Spinal cord (tissue), 10 donors: ENCODE measurements at places on chromosomes 13 and 19. TPM values are rescaled to one million over a fixed set of nuclear protein-coding genes. Genes with fewer than 3 reads are reported as not detected.
A peak's percentile ranks its signal among the peaks of the same experiment; 100 is the strongest.

GRCh38 chr13:95898256-95898655 is 154.9 kb downstream of the UGGT2 start:
- no peak overlapping the region for H3K27ac ChIP-seq
- H3K36me3 ChIP-seq = no peaks in the 10 kb centered on the region
- no peaks in the 10 kb centered on the region for H3K27me3 ChIP-seq
- no peak for DNase-seq

GRCh38 chr19:1817553-1818179 is 5.6 kb upstream of the ATP8B3 start:
- H3K27ac ChIP-seq = no peak overlapping the region
- DNase-seq = no peak

GRCh38 chr19:47274891-47275761 is 441 bp downstream of the INAFM1 start:
- peak overlapping the region; percentile 39 for H3K4me3 ChIP-seq
- no peak overlapping the region for H3K27ac ChIP-seq
- H3K27me3 ChIP-seq = no peaks in the 10 kb centered on the region
- no peak for DNase-seq
- H3K4me1 ChIP-seq = peaks cover 40% of the 10 kb centered on the region
- H3K36me3 ChIP-seq = peaks cover 26% of the 10 kb centered on the region

DNA sequence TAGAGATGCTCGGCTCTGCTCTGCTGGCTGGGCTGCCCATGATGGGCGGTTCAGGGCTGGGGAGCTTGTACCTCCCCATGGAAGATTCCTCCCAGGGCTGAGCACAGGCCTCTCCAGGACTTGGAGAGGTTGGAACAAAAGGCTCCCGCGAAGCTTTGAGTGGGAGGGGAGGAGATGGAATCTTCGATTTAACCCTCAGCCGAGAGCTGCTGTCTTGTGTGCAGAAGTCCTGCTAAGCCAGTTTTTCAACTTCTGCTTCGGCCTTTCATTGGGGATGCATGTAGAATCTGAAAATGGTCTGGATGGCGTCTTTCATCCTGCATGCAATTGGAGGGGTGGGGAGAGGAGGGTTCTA is 163.3 kb downstream of the KDM4B start:
- H3K27me3 ChIP-seq = no peaks in the 10 kb centered on the region
- H3K36me3 ChIP-seq = peaks cover 95% of the 10 kb centered on the region
- H3K4me1 ChIP-seq = peaks cover 62% of the 10 kb centered on the region
- H3K27ac ChIP-seq = no peak overlapping the region

- no peak overlapping the region for H3K27ac ChIP-seq
- H3K4me3 ChIP-seq = no peak overlapping the region
- H3K36me3 ChIP-seq = no peaks in the 10 kb centered on the region
- DNase-seq = no peak
- H3K4me1 ChIP-seq = no peaks in the 10 kb centered on the region
- H3K27me3 ChIP-seq = no peaks in the 10 kb centered on the region
These were observed 9.7 kb downstream of the SUPT20H start for GRCh38 chr13:37049810-37050209.

- H3K27me3 ChIP-seq = no peaks in the 10 kb centered on the region
- H3K27ac ChIP-seq = no peak overlapping the region
- no peak for DNase-seq
- H3K4me1 ChIP-seq = no peaks in the 10 kb centered on the region
- no peaks in the 10 kb centered on the region for H3K36me3 ChIP-seq
These were observed 268.8 kb downstream of the DLEU7 start for GRCh38 chr13:50574731-50575130.

DNA sequence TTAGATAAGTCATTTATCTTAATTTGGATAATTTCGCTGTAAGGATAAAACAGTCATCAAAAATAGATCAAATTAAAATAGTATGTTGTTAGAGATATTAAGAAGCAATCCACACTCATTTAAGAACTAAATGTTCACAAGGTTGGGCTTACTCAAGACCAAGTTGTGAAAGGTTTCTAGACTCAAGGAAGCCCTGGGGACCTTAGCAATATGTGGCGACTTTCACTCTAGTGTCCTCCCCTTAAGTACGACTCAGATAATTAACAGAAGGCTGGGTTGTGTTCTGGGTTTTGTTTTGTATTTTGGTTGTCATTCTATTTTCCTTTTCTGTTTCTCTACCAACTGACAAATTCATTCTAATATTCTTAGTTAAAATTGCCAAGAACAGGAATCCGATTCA is 1008.0 kb downstream of the PCDH9 start:
- no peaks in the 10 kb centered on the region for H3K4me1 ChIP-seq
- H3K27ac ChIP-seq = no peak overlapping the region

- no peak overlapping the region for H3K27ac ChIP-seq
- H3K27me3 ChIP-seq = no peaks in the 10 kb centered on the region
- DNase-seq = no peak
- H3K4me3 ChIP-seq = no peak overlapping the region
- no peaks in the 10 kb centered on the region for H3K4me1 ChIP-seq
- H3K36me3 ChIP-seq = no peaks in the 10 kb centered on the region
These were observed 156.5 kb upstream of the SLC10A2 start for GRCh38 chr13:103222683-103223082.

- H3K36me3 ChIP-seq = peaks cover 2% of the 10 kb centered on the region
- H3K4me1 ChIP-seq = peaks cover 25% of the 10 kb centered on the region
- no peak overlapping the region for H3K27ac ChIP-seq
- no peaks in the 10 kb centered on the region for H3K27me3 ChIP-seq
- H3K4me3 ChIP-seq = no peak overlapping the region
- DNase-seq = no peak
These were observed 103.7 kb downstream of the ABCC4 start for GRCh38 chr13:95197548-95197947.

GRCh38 chr19:12783291-12783848 is 7.9 kb upstream of the JUNB start:
- no peaks in the 10 kb centered on the region for H3K36me3 ChIP-seq
- no peaks in the 10 kb centered on the region for H3K27me3 ChIP-seq
- H3K4me1 ChIP-seq = peaks cover 64% of the 10 kb centered on the region

- no peak for DNase-seq
- no peaks in the 10 kb centered on the region for H3K4me1 ChIP-seq
- no peaks in the 10 kb centered on the region for H3K36me3 ChIP-seq
- H3K27ac ChIP-seq = no peak overlapping the region
- H3K4me3 ChIP-seq = no peak overlapping the region
- no peaks in the 10 kb centered on the region for H3K27me3 ChIP-seq
These were observed 491.8 kb downstream of the DIAPH3 start for GRCh38 chr13:59671881-59672280.

- H3K4me1 ChIP-seq = no peaks in the 10 kb centered on the region
- no peaks in the 10 kb centered on the region for H3K36me3 ChIP-seq
- no peaks in the 10 kb centered on the region for H3K27me3 ChIP-seq
- DNase-seq = no peak
- H3K27ac ChIP-seq = no peak overlapping the region
- no peak overlapping the region for H3K4me3 ChIP-seq
These were observed 841.1 kb upstream of the SLITRK5 start for GRCh38 chr13:86830046-86830445.

DNA sequence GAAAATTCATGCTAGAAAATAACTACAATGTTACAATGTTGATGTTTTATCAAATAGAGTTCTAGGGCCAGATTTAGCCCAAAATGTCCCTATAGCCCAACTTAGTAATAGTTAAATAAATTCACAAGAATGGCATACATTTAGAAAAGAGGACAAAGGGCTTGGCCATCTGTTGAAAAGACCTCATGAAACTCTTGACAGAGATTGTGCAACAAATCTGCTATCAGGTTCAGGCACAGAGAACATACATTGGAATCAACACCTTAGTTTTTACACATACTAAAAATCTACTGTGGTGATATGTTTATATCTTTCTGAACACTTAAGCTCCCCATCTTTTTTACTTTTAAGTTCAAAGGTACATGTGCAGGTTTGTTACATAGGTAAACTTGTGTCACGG is 298.3 kb upstream of the DACH1 start:
- H3K27me3 ChIP-seq = no peaks in the 10 kb centered on the region
- H3K4me3 ChIP-seq = no peak overlapping the region
- no peak overlapping the region for H3K27ac ChIP-seq
- no peak for DNase-seq
- no peaks in the 10 kb centered on the region for H3K4me1 ChIP-seq

GRCh38 chr13:36148446-36148845 is 17.3 kb upstream of the DCLK1 start:
- H3K4me3 ChIP-seq = no peak overlapping the region
- no peak for DNase-seq
- H3K27ac ChIP-seq = no peak overlapping the region
- H3K4me1 ChIP-seq = no peaks in the 10 kb centered on the region

Gene C19orf53
- 31.1 TPM for total RNA-seq

Gene JOSD2
- total RNA-seq = 9.3 TPM

Gene ZNF90
- 2.8 TPM for total RNA-seq

Gene UBXN6
- total RNA-seq = 56.2 TPM

Gene PCDH9
- total RNA-seq = 62.8 TPM

Gene ZNF534
- 0.40 TPM for total RNA-seq

Gene CACNG7
- 5.1 TPM for total RNA-seq

Gene NCAN
- 184 TPM for total RNA-seq

Gene APOC1
- 28.3 TPM for total RNA-seq

Gene GAPDHS
- total RNA-seq = 0.11 TPM
